Activated T-cell treated with anti-CD3 and anti-CD28 coated beads for 24 hours (primary cell): ENCODE measurements at places on chromosomes 7 and 10.

- no peak for DNase-seq
Observed at GRCh38 chr7:84722086-84722485, 464.8 kb downstream of the SEMA3D start.

DNA sequence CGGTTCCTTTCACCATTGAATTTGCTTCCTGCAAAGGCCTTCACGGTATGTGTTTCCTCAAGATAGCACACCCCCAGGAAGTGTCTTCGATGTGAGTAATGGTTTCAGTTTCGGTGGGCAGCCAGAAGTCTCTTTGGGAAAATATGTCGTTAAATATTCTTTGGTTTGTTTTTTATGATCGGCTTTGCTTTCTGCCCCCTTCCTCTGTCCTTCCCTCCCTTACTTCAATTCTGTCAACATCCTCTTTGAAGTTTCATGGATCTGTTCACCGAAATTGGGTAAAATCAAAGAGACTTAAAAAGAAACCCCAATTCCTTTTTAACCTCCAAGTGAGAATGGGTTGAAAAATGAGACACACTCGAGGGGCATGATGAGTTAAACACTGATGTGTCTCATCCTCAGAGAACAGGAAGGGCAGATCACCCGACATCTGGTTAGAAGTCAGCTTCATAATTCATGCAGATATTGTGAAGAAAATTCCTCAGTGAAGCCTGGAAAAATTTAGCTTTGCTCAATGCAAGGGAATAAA lies 170.8 kb upstream of the HABP2 start:
- DNase-seq, result peak; percentile 1

DNA sequence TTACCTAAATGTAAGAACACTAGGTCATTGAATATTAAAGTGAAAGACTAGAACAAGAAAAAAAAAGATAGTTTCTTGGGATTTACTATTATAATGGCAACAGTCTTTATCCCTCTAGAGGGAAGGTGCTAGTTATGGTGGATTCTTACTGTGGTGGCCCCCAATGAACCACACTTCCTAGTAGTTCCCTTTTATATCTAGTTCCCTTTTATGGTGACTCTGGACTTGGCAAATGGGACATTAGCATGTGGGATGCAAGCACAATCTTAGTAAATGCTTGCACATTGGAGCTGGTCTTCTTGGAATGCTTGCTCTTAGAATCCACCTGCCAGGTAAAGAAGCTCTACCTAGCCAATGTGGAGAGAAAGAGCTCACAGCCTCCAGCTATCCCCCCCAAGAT lies 430.2 kb downstream of the LRMDA start:
- no peak for DNase-seq

DNA sequence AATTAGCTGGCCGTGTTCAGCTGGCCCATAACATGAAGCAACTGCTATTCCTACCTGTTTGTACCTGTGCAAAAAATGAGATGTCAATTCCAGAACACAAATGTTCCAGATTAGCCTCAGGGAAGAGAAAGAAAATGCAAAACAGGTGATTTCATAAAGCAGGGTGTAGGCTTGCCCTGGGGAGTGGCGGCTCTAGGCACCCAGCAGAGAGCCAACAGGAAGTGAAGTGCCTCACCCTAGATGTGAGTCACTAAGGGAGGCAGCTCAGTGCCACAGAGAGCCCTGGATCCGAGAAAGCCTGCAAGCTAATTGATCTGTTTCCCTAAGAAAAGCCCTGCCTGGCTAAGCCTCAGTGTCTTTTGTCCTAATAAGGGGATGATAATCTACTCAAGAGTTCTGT lies 240.0 kb downstream of the ARHGAP21 start:
- DNase-seq, result no peak

GRCh38 chr10:123143162-123143824 lies 4.6 kb upstream of the HMX2 start:
- no peak for DNase-seq

GRCh38 chr7:460374-461116 lies 59.1 kb downstream of the PDGFA start:
- DNase-seq, result no peak

GRCh38 chr10:33506391-33506790 lies 171.9 kb upstream of the NRP1 start:
- no peak for DNase-seq

DNA sequence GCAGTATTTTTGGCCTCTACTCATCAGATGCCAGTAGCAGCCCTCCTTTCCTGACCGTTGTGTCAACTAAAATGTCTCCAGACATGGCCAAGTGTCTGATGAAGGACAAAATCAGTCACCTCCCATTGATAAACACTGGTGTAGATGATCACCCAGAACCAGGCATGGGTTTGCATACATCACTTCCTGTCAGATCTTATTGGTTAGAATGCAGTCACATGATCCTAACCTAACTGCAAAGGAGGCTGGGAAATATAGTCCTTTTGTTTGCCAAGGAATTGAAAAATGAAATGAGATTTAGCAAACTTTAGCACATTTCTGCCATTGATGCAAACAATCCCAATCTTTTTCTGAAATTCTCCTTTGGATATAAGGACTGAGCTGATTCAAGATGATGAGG lies 141.4 kb downstream of the BUB3 start:
- DNase-seq, result no peak

GRCh38 chr10:50874723-50875122 lies 10.7 kb downstream of the A1CF start:
- DNase-seq, result no peak

DNA sequence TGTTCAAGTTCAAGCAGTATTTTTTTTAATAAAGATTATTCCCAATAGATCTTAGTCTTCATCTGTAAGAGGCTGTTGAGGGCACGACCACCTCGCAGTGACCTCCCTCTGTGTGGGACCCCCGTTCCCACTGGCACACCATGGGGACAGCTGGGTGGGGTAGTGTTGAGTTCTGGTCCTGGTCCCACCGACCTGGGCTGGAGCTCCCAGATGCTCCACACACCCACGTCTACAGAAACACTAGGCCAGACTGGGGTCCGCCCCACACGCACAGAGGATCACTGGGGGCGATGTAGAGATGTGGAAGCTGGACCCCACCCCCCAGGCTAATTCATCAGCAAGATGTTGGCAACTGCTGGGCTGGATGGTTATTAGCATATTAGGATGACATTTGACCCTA lies 623.6 kb downstream of the PTPRN2 start:
- no peak for DNase-seq

DNA sequence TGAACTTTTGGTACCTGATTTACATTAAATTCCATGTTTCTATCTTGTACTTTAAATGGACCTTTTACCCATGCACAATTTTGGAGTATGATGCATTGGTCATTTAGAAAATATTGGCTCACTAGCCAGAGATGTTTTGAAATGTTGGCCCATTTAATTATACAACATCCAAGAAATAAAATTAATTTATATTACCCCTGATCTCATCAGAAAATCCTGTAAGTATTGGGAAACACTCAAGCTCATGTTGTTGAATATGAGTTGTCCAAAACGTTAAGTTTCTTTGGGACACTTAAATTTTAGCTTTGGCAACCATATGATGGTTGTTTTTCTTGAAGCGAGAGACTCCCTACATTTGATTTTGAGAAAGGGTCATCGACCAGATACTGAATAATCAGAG lies 492.7 kb downstream of the RPS24 start:
- no peak for DNase-seq

DNA sequence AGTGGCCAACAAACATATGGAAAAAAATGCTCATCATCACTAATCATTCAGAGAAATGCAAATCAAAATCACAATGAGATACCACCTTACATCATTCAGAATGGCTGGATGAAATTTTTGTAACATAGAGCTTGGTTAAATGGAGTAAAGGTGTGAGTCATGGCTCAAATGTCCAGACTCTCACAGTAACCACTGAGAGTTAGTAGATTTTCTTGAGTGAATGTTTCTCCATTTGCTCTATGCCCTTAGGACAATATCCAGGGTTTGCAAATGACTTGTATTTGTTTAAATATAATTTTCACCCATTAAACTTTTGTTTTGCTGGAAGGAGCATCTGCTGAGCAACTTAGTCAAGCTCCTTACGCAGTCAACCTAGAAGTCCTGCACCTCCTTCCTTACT lies 967.2 kb downstream of the XPNPEP1 start:
- no peak for DNase-seq

- DNase-seq, result no peak
Observed at GRCh38 chr7:138755842-138756590, 41.8 kb upstream of the TMEM213 start.

DNA sequence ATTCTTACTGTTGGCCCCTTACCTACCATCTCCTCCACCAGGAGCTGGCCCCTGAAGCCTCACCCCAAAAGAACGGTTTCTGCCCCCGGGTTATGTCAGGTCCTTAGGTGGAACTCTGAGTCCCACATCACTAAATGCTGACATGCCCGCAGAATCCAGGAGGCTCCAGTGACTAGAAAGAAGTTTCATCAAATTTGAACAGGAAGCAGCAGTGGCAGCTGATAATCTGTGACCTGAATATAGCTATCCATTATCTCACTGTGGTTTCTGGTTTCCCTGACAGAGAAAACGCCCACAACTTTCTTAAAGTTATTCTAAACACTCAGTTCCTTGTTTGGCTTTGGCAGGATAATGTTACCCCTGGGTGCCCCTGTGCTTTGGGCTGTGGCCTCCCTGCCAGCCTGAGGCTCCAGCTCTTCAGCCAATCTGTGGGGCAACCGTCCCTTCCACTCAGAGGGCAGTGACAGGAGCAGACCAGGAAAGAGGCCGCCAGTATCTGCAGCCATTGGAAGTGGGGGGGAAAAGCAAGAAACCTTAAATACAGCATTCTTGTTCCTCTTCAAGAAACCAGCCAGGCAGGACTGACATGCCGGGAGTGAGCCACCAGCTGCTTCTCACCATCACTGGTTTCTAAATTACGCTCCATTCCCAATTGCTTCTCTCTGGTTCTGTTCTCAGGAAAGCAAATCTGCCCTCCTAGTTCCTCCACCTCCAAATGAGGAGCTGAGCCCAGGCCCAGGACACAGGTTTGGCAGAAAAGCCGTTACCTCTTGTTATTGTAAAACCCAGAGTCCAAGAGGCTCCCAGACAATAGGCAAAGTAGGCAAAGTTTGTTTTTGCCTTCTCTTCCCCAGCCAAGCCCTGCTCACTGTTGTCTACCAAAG lies 41.2 kb upstream of the VCL start:
- peak; percentile 22 for DNase-seq

GRCh38 chr10:120067427-120067826 lies 174.9 kb downstream of the SEC23IP start:
- DNase-seq, result no peak

DNA sequence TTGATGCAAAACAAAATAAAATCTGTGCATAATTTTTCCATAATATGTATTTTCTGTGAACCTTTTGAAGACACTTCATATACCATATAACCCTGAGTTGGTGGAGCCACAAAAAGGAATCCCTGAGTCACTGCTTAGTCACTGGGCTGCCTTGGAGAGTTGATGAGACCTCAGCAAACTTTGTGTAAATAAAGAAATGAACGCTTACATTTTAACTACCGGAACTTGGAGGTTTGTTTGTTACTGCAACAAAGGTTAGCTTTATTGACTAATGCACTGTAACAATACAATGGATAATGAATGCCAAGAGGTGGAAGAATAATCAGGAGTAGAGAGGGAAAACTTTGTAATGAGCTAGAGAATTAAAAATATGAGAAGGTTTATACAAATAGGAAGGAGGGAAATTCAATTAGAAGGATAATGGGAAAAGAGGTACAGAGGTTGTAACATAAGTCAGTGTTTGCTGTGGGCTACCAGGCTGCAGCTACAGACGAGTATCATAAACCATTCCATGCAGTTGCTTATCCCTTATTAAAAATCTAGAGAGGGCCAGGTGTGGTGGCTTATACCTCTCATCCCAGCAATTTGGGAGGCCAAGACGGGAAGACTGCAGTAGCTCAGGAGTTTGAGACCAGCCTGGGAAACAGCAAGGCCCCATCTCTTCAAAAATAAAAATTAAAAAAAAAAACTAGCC lies 1042.1 kb downstream of the TYW1 start:
- DNase-seq, result no peak

- no peak for DNase-seq
Observed at GRCh38 chr7:15209429-15209828, 306.9 kb upstream of the DGKB start.

DNA sequence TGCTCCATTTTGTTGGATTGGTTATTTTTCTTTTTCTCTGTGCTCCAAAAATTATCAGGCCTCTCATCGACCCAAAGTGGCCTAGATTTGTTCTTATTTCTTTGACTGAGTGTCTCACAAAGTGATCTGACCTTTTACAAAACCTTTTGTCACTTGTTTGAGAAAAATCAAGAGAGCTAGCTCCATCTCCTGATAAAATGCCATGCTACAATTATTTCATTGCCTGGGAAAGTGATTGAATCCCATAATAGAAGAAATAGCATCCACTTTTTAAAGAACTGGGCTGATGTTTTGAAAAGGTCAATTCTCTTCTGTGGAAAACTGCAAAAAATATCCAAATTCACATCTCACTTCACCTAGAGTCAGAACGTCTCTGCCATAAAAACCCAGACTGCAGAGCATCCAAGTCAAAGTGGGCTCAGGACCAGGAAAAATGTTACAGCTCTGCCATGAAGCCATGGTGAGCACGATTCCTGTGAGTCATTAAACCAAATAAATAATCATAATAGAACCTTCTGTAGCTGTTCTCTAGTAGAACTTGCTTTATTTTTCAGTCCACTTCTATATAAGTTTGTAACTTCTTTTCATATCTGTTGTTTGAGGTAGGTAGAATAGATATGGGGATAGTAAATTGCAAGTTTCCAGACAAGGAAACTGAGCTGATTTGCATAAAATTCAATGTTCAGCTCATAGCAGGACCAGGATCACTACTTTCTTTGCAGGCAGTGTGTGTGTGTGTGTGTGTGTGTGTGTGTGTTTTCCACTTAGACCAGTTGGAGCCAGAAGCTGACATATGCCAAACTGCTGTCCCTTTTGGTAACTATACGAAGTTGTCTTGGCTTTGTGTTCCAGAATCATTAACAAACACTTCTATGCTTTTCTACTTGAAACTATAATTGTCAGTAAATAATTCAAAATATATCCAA lies 632.5 kb upstream of the ANKRD30A start:
- no peak for DNase-seq

- no peak for DNase-seq
Observed at GRCh38 chr7:149704507-149704906, 68.9 kb downstream of the ZNF467 start.

DNA sequence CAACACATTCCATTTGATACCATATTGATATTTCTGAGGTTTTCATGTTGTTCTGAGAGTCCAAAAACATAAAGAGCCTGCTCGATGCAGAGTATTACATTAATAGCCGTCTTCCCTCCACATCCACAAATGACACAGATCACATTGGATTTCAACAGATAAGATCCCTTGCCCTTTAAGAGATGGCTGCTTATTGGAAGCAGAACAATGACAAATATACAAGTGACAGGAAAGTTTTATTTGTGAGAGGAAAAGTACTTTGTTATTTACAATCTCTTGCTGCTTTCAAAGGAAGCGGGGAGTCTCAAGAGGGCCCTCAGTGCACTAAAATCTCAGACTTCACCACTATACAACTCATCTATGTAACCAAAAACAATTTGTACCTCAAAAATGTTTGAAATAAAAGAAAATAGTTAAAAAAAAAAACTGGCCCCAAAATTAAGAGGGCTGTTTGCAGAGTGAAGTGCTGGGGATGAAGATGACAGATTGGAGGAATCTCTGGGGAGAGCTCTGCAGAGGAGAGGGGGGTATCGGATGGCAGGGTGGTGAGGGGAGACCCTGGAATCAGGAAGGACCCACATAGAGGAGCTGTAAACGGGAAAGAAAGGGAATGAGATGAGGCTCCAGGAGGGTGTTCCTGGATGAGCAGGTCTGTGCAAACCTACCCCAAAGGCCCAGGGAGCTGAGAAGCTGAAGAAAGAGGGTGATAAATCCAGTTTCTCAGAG lies 42.5 kb upstream of the ZNF438 start:
- no peak for DNase-seq
